ENCODE measurements at places on chromosomes 6 and 20. TPM values are rescaled to one million over a fixed set of nuclear protein-coding genes. Genes with fewer than 3 reads are reported as not detected.
A peak's percentile ranks its signal among the peaks of the same experiment; 100 is the strongest.

DNA sequence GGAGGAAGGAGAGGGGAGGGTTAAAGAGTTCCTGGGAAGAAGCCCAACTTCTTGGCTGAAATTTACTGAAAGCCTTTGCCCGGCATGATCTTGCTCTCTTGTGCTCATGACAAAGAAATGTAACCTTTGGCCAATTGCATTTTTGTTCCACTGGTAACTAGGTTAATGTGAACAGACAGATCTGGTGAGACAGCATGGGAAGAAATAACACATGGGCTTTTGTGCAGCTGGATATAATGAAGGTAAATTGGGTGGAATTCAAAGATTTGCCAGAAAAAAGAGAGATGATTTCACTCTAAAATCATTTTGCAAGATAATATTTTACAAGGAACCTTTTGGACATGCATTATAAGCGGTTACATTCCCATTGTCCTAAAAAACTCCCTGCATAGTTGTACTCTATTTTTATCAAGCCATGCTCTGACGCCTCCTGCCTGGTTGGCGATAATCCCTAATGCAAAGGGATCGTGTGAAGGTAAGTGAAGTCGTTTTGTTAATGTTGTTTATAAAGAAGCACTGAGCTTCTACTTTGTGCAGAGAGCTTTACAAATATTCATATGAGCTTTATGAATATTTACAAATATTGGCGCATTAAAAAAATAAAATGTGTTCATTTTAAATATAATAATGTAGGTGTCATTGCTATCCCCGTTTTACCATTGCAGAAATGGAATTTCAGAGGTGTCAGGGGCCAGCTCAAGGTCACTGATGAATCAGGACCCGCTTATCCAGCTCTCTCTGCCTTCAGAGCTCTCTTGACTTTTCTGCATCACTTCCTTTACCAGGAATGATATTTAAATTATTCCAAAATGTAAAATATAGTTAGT lies 161.3 kb upstream of the AGPAT4 start:
- DNase-seq, result no peak

- DNase-seq, result no peak
These were observed 139.0 kb upstream of the JAG1 start for GRCh38 chr20:10812759-10813327.

- no peak for DNase-seq
These were observed 23.3 kb upstream of the ARHGAP18 start for GRCh38 chr6:129733290-129733689.

DNA sequence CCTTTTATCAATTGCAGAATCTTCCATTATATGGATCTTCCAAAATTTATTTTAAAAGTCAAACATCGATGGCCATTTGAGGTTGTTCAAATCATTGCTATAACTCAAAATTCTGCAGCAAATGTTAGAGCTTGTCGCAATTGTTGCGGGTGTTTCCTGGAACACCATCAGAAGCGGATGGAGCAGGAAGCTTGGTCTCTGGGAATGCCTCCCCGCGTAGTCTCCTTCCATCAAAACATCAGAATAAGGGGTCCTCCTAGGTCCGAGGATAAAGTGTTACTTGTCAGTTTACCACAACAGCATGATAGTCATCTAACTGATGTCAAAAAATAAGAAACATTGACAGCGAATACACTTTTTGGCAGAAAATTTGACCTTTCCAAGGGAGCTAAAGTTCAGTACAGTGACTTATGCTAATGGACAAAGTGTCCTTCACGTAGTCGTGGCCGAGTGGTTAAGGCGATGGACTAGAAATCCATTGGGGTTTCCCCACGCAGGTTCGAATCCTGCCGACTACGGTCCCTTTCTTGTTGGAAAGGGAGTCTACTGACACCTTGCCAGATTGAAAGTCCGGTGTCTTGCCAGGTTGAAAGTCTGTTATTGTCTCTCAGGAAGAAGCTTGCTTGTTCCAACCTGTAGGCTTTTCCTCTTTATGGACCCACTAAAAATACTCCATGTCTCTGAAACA lies 59.0 kb upstream of the ZNF184 start:
- no peak for DNase-seq

- no peak for DNase-seq
These were observed 95.8 kb upstream of the FOXA2 start for GRCh38 chr20:22680031-22680740.

DNA sequence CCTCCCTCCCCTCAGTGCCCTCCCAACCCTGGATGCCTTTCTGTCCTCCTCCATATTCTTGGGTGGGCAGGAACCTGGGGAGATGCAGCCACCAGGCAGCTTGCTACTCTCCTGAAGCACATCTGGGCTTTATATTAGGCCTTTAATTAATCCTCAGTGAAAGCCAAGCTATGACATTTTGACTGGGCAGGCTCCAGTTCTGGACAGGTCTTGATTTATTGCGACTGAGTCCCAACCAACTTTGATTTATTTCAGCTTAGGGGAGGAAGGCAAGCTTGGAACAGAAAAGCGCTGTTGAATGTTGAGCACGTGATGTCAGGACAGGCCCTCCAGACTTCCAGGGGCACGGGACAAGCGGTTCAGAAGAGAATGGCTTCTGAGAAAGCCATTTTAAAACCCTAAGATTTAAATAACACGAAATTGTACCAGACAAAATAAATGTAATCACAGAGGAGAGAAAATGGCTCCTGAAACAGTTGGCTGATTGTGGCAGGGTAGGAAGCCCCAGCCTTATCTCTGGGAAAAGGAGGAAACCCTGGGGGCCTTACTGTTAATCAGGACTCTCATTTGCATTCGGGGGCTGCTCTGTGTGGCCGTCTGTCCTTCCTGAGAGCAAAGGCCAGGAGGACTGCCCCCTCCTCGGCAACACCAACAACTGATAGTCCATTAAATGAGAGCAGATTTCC lies 294.2 kb downstream of the FOXC1 start:
- no peak for DNase-seq

- no peak for DNase-seq
These were observed 229.4 kb upstream of the RSPO3 start for GRCh38 chr6:126888727-126889725.

DNA sequence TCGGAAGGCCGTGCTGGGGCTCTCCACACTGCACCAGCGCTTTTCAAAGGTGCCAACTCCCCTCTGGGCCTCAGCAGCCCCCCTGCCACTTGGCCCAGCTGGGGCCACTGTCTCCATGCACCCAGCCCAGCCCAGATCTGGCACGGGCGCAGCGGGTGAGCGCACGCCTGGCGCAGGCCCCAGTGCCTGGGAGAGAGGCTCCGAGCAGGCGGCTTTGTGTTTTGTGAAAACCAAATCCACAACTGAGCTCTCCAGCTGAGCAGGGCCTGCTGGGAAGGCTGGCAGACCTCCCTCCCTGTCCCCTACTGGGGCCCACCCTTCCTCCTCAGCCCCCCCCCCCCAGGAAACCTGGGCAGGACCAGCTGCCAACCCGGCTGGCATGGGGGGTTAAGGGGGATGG lies 17.0 kb downstream of the MDGA1 start:
- DNase-seq, result peak; percentile 46

- no peak for DNase-seq
These were observed 1.4 kb downstream of the OTOR start for GRCh38 chr20:16749573-16749972.

GRCh38 chr6:163113358-163113962 lies 301.1 kb upstream of the QKI start:
- no peak for DNase-seq

GRCh38 chr20:58447511-58448391 lies 58.7 kb downstream of the VAPB start:
- no peak for DNase-seq

GRCh38 chr6:35047265-35048011 lies 93.7 kb downstream of the TCP11 start:
- no peak for DNase-seq

DNA sequence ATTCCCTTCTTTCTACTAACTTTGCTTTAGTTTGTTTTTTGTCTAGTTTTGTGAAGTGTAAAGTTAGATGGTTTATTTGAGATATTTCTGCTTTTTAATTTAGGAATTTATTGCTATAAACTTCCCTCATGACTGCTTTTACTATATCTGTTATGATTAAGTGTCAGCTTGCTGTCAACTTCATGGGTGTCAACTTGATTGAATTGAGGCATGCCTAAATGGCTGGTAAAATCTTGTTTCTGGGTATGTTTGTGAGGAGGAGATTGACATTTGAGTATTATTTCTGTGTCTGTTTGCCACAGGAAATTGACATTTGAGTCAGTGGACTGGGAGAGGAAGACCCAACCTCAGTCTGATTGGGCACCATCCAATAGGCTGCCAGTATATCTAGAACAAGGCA lies 1147.0 kb upstream of the EYS start:
- no peak for DNase-seq

GRCh38 chr6:128474481-128474880 lies 45.9 kb downstream of the PTPRK start:
- DNase-seq, result no peak

- DNase-seq, result no peak
These were observed 35.8 kb downstream of the NEDD9 start for GRCh38 chr6:11196511-11197174.

- no peak for DNase-seq
These were observed 48.8 kb downstream of the LAMA4 start for GRCh38 chr6:112205427-112206109.

DNA sequence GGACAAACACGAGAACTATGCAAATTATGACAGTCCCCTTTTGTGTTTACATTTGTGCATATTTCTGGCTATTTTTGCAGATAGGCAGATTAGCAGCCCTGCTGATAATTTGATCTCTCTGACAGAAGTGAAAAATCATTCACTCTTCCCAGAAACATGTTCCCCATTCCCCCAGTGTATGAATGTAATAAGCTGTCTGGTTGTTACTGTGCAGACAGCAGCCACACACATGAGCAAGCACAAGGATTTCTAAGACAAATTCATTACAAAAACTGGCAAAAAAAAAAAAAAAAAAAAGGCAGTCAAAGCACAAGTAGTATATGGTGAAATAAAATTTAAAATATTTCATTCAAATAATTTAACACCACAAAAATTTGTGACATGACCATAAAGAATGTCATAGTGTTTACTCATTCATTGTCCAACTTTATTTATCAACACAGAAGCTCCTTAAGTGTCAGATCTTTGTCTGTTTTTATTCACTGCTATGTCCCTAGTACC lies 95.5 kb upstream of the VGLL2 start:
- no peak for DNase-seq

- no peak for DNase-seq
These were observed 66.5 kb downstream of the ADTRP start for GRCh38 chr6:11711984-11712711.

DNA sequence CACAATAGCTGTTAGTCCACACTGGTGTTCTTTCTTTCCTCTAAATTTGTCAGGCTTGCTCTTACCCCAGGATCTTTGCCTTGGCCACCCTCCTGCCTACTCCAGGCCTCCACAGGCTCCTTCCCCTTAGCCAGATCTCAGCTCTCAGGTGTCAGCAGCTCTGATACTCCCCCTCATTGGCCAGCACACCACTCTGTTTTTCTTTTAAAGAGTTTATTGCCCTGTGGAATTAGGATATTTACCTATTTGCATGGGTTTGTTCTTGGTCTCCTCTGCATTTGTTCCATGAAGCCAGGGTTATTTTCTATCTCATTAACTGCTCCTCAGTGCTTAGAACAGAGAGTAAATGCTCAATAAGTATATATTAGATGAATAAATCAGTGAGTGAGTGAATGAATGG lies 36.8 kb downstream of the GCNT2 start:
- DNase-seq, result no peak

GRCh38 chr20:2006452-2007361 lies 12.8 kb upstream of the PDYN start:
- DNase-seq, result peak; percentile 31

DNA sequence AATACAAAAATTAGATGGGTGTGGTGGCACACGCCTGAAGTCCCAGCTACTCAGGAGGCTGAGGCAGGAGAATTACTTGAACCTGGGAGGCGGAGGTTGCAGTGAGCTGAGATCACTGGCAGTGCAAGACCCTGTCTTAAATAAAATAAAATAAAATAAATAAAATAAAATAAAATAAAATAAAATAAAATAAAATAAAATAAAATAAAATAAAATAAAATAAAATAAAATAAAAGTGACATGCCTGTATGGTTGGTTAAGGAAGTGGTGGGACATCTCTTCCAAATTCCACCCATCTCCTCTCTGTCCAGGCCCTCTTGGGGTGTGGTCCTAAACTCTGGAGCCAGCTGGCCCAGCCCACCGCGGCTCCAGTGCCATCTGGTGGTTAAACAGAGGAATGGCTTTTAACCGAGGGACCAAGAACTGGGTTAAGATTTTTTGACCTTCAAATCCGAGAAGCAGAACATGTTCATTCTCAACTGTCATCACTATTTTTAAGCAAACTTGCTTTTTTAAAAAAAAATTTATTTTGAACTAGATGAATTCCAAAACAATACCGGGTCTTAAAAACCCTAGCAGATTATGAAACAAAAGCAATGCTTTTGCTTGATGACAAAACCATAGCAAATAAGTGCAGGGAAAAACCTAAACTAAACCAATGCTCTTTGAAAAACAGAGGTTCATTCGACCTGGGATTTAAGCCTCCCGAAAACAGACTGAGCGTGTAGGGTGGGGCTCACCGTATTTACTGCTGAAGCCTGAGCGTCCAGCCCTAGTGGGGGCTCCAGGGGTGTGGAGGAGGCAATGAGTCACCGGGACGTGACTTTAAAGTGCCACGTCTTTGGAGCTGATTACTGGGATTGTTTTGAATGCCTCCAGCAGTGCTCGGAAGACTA lies 68.8 kb downstream of the CDC5L start:
- DNase-seq, result peak; percentile 58

Gene ANGPT4
- total RNA-seq, result not detected

Gene TFAP2A
- 0.79 TPM for total RNA-seq

Gene MAPK13
- total RNA-seq, result 4.6 TPM

Gene BHLHE23
- not detected for total RNA-seq

Gene SH3BGRL2
- 11.9 TPM for total RNA-seq

Gene BTN1A1
- total RNA-seq, result not detected

Gene GLP1R
- total RNA-seq, result 4.3 TPM

Gene HLA-DQA1
- 7.7 TPM for total RNA-seq

Gene NXT1
- 9.3 TPM for total RNA-seq

Gene FAM83C
- not detected for total RNA-seq

Gene QRSL1
- total RNA-seq, result 12.1 TPM

Gene LHFPL5
- total RNA-seq, result not detected

Gene LINC00237
- total RNA-seq, result not detected

Gene ULBP2
- total RNA-seq, result 0.71 TPM

Gene EYA4
- total RNA-seq, result 8.5 TPM

Gene CD24
- 0.47 TPM for total RNA-seq

Gene POM121L2
- not detected for total RNA-seq

Gene SLX4IP
- total RNA-seq, result 3.1 TPM

Measured in left cardiac atrium (tissue), 4 donors.